ENCODE measurements at places on chromosomes 13 and 19.

DNA sequence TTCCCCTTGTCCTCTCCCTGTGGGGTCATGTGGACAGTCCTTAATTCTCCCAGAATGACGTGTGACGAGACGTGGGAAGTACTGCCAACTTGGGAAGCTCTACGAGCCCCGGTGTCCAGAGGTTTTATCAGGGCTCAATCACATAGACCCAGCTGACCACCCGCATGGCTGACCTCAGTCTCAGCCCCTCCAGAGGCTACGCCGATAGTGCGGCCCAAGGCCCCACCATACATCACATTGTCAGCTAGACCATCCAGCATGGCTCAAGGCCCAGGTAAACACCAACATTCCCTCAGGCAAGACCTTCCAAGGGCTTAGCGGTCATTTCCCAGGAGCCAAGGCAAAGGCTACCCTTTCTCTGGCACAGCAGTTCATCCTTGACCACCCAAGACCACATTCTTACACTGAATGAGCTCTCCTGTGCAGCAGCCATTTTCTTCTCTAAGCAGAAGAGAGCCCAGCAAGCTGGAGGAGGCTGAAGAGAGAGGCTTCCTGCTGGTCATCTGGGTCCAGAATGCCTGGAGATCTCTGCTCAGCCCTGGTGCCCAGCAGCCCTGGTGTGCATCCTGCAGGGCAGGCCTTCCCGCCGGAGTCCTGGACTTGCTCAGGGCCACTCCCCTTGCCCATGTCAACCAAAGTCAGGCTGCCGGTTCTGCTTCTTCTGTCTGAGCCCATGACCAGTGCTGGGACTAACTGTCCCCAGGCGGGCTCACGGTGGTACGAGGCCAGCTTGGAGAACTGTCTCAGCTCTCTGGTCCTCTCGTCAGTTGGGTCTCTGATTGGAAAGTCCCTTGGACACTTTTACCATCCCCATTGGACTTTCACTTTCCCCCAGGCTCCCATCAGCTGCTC lies 7.9 kb upstream of the F10 start:
- no peak for DNase-seq

DNA sequence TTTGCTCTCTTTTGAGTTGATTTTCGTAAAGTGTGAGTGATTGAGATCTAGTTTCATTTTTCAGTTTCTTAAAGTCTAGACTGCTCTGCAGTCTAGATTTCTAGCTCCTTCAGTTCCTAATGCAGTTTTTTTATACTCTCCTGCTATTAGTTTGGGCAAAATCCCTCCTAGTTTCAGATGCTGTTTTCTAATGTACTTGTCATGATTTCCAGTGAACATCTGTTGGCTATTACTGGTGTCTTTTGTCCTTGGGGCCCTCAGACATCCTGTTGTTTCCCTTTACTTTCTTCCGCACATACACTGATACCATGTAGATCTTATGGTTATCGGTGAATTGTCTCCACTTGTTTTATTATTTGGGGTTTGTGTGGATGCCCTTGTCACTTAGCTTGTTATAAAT lies 292.1 kb downstream of the TDRD3 start:
- DNase-seq, result no peak

DNA sequence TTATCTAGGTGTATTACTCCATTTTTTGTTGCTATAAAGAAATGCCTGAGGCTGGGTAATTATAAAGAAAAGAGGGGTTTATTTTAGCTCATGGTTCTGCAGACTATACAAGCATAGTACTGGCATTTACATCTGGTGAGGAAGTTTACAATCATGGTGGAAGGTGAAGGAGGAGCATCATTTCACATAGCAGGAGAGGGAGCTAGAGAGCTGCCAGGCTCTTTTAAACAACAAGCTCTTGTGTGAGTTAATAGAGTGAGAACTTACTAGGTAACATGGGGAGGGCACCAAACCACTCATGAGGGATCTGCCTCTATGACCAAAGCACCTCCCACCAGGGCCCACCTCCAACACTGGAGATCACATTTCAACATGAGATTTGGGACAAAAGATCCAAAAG lies 221.7 kb upstream of the GPC6 start:
- no peak for DNase-seq

- no peak for DNase-seq
Observed at GRCh38 chr13:53189162-53189561, 160.5 kb downstream of the OLFM4 start.

GRCh38 chr13:88000239-88000638 lies 329.1 kb downstream of the SLITRK5 start:
- DNase-seq, result no peak

DNA sequence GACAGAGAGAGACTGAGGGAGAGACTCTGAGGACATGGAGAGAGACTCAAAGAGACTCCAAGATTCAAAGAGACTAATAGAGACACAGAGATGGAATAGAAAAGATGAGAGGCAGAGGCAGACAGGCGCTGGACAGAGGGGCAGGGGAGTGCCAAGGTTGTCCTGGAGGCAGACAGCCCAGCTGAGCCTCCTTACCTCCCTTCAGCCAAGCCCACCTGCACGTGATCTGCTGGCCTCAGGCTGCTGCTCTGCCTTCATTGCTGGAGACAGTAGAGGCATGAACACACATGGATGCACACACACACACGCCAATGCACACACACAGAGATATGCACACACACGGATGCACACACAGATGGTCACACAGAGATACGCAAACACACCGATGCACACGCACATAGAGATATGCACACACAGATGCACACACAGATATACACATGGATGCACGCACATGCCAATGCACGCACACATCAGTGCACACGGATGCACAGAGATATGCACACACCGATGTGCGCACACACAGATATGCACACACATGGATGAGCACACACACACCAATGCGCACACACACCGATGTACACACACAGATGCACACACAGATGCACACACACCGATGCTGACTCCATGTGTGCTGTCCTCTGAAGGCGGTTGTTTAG lies 3.3 kb upstream of the F10 start:
- no peak for DNase-seq

DNA sequence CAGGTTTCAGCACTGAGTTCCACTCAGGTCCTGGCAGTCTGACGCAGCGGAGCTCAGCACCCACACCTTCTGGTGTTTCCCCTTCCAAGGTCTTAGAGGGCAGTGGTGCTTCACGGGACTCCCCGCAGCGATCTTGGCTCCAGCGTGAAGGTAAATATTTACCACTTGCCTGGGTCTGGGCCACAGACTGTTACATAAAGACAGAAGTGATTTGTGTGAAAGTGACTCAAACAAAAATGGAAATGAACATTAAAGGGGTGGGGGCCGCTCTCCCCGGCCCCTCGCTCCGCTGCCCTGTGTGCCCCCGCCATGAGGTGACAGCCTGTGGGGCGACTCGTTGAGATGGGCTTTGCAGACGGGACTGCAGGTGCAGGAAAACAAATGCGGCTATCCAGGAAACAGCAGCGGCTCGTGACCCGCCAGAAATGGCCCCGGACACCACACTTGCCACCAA lies 55.0 kb downstream of the GGACT start:
- no peak for DNase-seq

GRCh38 chr13:88196106-88196505 lies 524.9 kb downstream of the SLITRK5 start:
- no peak for DNase-seq

DNA sequence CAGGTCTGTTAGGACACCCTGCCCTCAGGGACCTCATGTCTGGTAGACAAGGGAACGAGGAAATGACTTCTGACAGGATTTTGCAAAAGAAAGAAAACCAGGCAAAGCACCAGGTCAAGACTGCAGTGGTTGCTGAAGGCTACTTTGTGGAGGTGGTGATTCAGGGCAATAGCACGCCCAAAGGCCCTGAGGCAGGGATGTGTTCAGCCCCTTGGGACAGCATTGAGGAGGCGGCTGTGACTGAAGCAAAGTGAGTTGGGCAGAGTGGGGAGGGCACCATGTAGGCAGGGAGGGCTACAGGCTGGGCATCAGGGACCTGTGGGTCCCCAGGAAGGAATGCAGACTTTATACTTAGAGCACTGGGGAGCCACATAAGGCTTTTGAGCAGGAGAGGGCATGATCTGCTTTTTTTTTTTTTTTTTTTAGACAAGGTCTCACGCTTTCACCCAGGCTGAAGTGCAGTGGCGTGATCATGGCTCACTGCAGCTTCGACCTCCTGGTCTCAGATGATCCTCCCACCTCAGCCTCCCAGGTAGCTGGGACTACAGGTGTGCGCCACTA lies 10.8 kb upstream of the HOMER3 start:
- DNase-seq, result no peak

DNA sequence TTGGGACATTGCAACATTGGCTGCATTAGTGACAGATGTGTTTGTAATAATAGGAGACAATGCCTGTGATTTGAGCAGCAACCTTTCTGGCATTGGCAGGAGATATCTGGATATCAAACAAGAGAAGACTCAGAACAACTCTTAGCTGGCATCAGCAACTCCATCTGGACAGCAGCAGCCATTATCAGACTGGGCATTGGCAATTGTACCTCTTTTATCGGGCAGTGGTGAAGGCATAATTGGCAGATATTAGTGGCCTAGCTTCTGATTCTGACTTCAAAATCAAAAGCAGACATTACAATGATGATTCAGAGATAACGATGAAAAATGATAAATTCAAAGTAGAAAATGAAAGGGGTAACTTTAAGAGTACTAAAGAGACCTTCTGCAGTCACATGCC lies 1193.7 kb downstream of the EFNB2 start:
- DNase-seq, result no peak

GRCh38 chr13:23427342-23427843 lies 6.1 kb downstream of the SACS start:
- DNase-seq, result no peak

DNA sequence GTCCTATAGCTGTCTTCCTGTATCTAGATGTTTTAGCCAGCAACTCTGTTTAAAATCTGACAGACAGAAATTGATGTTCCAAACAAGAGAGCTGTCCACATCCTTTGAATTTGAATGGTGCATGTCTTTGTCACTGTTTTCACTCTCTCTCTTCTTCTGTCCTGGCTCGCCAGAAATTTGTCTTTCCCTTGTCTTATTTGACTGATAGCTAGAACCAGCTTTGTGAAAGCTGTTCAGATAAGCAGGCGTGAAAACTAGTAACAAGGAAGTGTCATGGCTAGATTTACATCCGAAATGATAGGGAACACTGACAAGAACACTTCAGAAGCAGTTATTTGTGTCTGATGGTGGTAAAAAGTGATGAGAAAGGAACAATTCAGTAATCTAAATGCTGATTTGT lies 354.9 kb upstream of the SLITRK1 start:
- DNase-seq, result no peak

GRCh38 chr19:40269216-40269940 lies 15.8 kb downstream of the AKT2 start:
- no peak for DNase-seq

DNA sequence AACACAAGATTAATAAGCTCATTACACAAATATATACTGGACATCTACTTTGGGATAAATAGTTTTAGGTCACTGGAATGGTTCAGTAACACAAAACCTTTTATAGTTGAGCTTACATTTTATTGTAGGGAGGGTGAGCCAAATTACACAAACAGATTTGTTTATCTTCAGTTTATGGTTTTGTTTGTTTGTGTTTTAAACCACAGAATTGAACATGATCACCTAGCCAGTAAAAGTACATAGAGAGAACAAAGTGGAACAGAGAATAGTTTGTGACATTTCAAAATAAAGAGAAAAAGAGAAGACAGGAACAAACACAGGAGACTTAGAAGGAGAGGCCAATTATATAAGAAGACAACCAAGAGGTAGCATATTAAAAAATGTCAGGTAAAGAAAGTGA lies 1930.2 kb upstream of the PCDH20 start:
- no peak for DNase-seq

GRCh38 chr19:799076-799881 lies 2.0 kb downstream of the PTBP1 start:
- no peak for DNase-seq

DNA sequence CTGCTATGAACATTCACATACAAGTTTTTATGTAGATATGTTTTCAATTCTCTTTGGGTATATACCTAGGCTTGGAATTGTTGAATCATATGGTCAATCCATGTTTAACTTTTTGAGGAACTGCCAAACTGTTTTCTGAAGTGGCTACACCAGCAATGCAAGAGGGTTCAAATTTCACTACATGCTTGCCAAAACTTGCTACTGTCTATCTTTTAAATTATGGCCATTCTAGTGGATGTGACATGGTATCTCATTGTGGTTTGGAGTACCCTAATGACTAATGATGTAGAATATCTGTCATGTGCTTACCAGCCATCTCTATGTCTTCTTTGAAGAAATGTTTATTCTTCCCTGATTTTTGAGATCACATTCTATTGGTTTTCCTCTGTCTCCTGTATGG lies 860.3 kb downstream of the DIAPH3 start:
- no peak for DNase-seq

GRCh38 chr19:56720281-56720680 lies 48.7 kb upstream of the ZNF835 start:
- no peak for DNase-seq

- DNase-seq, result no peak
Observed at GRCh38 chr19:33879818-33880575, 83.3 kb downstream of the KCTD15 start.

DNA sequence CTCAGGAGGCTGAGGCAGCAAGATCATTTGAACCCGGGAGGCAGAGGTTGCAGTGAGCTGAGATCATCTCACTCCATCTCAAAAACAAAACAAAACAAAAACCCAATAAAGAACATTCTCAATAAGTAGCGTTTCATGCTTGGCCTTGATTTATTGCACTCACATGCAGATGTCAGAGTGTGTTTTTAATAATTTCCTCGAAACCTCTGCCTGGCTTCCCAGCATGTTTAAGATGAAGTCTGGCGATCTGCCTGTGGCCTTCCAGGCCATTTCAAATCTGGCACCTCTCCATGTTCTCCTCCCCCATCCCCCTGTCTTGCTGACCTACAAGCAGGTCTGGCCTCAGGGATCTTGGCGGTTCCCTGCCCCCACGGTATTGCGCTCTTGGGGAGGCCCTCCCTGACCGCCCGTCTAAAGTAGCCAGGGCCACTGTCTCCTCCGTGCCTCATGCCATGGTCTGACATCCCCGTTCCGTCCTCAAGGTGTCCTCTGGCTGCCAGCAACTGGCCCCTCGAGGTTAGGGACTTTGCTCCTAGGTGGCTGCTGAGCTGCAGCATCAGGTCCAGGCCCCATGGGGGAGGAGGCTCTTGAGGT lies 1.6 kb downstream of the WDR88 start:
- DNase-seq, result no peak

GRCh38 chr13:27139565-27139964 lies 32.0 kb downstream of the USP12 start:
- no peak for DNase-seq
